ENCODE measurements at places on chromosomes 12 and 14.

- no peak for DNase-seq
- no peaks in the 10 kb centered on the region for H3K4me1 ChIP-seq
- no peaks in the 10 kb centered on the region for H3K36me3 ChIP-seq
- no peak overlapping the region for H3K4me3 ChIP-seq
- no peak overlapping the region for H3K27ac ChIP-seq
- H3K27me3 ChIP-seq, result no peaks in the 10 kb centered on the region
Measured at GRCh38 chr14:67251573-67252226, 10.5 kb downstream of the PALS1 start.

GRCh38 chr12:22415342-22416309, 81.1 kb upstream of the ST8SIA1 start:
- no peaks in the 10 kb centered on the region for H3K27me3 ChIP-seq
- no peak overlapping the region for H3K27ac ChIP-seq
- no peak for DNase-seq
- H3K4me1 ChIP-seq, result peaks cover 20% of the 10 kb centered on the region
- no peak overlapping the region for H3K4me3 ChIP-seq

DNA sequence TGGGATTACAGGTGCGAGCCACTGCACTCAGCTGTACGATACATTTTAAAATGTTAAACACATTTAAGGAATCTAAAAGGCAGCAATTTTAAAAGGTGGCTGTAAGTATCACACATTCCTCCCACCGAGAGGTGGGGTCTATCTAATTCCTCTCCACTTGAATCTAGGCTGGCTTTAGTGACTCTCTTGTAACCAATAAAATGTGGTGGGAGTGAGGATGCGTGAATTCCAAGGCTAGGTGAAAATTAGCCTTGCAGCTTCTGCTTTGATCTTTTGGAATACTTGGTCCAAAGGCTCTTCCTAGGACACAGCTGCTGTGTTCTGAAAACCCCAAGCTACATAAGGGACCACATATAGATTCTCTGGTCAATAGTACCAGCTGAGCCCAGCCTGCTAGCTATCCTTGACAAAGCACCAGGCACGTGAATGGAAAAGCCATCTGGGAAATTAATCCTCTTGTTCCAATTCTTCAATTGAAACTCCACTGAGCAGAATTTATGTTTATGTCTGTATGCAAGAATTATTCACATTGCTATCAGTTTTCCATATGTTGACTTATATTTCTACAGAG, 8.8 kb upstream of the GPRC5D start:
- H3K27me3 ChIP-seq, result no peaks in the 10 kb centered on the region
- no peak overlapping the region for H3K27ac ChIP-seq
- no peak for DNase-seq

GRCh38 chr14:99252940-99253868, 18.8 kb downstream of the BCL11B start:
- H3K4me3 ChIP-seq, result peak overlapping the region; percentile 50
- peak; percentile 64 for DNase-seq
- peaks cover 98% of the 10 kb centered on the region for H3K4me1 ChIP-seq
- H3K36me3 ChIP-seq, result peaks cover 6% of the 10 kb centered on the region

- H3K27me3 ChIP-seq, result no peaks in the 10 kb centered on the region
- H3K36me3 ChIP-seq, result no peaks in the 10 kb centered on the region
- H3K4me3 ChIP-seq, result no peak overlapping the region
- DNase-seq, result no peak
- H3K4me1 ChIP-seq, result no peaks in the 10 kb centered on the region
Measured at GRCh38 chr14:42965512-42965911, 1358.8 kb downstream of the LRFN5 start.

- H3K27me3 ChIP-seq, result no peaks in the 10 kb centered on the region
- H3K27ac ChIP-seq, result no peak overlapping the region
- no peaks in the 10 kb centered on the region for H3K36me3 ChIP-seq
Measured at GRCh38 chr12:77535734-77536133, 295.0 kb upstream of the NAV3 start.

DNA sequence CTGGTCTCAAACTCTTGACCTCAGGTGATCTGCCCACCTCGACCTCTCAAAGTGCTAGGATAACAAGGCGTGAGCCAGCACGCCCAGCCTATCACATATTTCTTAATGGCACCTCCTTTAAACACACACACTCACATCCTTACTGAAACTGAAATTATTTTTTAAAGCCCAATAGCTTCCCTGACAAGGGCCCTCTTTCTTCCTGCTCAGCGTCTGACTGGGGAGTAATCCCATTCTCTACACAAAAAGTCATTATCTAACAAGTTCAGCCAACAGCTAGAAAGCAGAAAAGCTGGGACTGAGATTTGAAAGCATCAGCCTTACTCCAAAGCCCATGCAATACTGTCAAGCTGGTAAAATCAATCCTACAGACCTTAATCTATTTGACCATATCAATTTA, 10.0 kb upstream of the AICDA start:
- H3K4me3 ChIP-seq, result no peak overlapping the region
- H3K36me3 ChIP-seq, result no peaks in the 10 kb centered on the region
- H3K4me1 ChIP-seq, result no peaks in the 10 kb centered on the region
- no peak for DNase-seq
- H3K27me3 ChIP-seq, result no peaks in the 10 kb centered on the region

- H3K27me3 ChIP-seq, result no peaks in the 10 kb centered on the region
- DNase-seq, result no peak
- no peaks in the 10 kb centered on the region for H3K4me1 ChIP-seq
- H3K4me3 ChIP-seq, result no peak overlapping the region
Measured at GRCh38 chr14:61631045-61631687, 64.1 kb upstream of the HIF1A start.

DNA sequence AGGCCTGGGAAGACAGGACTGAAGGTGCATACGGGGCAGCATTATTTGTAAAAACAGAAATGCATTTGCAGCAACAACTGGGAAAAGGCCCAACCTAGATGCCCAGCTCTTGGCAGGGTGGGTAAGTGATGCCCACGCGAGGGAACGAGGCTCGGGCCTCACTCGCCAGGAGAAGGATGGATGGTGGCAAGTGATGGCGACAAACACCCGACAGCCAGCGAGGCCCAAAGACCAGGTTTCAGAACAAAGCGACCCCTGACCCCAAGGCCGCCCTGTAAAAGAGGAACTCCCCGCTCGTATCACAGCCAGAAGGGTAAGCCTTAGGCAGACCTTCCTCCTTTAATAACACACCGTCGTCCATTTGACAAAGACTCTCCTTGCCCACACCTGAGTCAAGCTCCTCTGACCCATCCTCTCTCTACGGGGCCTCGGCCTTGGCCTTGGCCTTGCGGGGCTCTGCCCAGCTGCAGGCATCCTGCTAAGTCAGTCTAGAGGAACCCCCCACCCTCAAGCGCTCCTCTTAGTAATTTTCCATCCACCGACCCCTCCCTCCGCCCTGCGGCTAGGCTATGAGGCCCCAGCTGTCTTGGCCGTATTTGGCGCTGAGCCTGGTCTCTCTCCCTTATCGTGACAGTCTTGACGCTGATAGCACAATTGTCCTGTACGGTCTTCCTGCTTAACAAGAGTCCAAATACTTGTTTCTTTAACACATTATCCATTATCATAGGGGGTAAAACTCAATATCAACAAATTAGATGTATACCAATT, 80.2 kb downstream of the NCOR2 start:
- H3K4me3 ChIP-seq, result no peak overlapping the region
- no peak for DNase-seq
- no peak overlapping the region for H3K27ac ChIP-seq

DNA sequence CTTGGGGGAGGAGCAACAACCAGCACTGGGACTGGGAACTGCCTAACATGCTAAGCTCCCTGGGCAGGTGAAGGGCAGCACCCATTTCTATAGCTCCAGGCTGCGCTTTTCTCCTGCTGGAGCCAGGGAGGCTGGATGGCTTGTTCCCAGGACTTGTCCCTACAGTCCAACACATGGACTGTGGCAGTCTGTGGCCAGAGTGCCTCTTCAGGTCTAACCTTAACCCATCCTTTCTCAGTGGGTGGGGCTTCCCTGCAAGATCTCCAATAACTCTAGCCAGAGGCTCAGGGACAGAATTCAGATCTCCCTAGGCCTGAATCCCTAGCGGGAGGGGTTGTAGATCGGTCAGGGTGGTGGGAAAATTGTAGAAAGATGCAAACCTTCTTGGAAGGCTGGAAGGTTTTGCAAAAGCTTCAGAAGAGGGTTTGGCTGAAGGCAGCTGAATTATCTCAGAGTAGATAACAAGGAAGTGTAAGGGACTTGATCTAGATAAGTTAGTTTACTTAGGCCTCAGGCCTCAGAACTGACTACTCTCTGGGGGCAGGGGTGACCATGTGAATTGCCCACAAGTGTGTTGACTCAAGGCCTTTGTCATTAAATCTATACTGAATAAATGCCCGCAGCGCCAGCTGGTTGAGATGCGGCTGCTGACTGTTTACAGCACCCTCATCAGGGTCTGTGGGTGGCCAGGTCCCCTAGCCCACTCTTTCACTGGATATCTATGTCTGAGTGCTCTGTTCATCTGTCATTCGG, 60.7 kb downstream of the SSPN start:
- H3K4me1 ChIP-seq, result no peaks in the 10 kb centered on the region
- no peak overlapping the region for H3K27ac ChIP-seq
- no peaks in the 10 kb centered on the region for H3K36me3 ChIP-seq
- no peaks in the 10 kb centered on the region for H3K27me3 ChIP-seq
- no peak for DNase-seq
- no peak overlapping the region for H3K4me3 ChIP-seq

DNA sequence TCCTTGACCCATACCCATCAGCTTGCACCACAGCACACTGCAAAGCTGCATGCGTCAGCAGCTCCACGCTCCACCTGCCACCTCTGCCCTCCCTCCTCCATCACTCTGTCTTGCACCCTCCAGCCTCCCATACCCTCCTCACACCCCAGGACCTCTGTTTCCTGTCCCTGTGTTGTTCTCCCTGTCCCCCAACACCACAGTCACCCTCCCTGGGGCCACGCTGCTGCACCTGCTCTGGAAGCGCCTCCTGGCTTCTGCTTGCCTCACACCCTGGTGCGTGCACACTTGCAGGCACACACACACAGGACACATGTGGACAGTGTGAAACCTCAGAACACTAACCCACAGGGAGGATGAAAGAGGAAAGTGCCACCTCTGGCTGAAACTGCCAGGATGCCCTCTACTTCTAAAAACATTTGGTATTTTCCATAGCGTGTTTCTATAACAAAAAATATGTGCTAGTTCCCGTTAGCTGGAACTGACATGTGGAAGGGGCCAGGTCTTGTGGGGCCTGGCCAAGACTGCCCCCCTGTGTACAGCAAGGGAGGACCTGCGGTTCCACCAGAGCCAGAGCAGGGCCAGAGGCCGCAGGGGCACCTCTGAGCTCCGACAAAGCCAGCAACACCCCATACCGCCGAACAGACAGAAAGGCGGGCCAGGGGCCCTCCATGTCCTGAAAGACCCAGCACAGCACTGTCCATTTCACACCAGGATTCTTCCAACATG, 10.0 kb downstream of the BRF1 start:
- no peaks in the 10 kb centered on the region for H3K27me3 ChIP-seq
- H3K36me3 ChIP-seq, result peaks cover 5% of the 10 kb centered on the region
- H3K4me3 ChIP-seq, result no peak overlapping the region
- no peak overlapping the region for H3K27ac ChIP-seq
- DNase-seq, result no peak

GRCh38 chr12:39464976-39465695, 22.2 kb upstream of the KIF21A start:
- no peak for DNase-seq
- peaks cover 13% of the 10 kb centered on the region for H3K4me1 ChIP-seq
- no peak overlapping the region for H3K27ac ChIP-seq
- no peak overlapping the region for H3K4me3 ChIP-seq

- H3K27ac ChIP-seq, result no peak overlapping the region
- H3K27me3 ChIP-seq, result no peaks in the 10 kb centered on the region
- no peak for DNase-seq
- no peak overlapping the region for H3K4me3 ChIP-seq
Measured at GRCh38 chr14:54219261-54220070, 177.3 kb upstream of the CDKN3 start.
